ENCODE measurements at places on chromosomes 5 and 9.
A peak's percentile ranks its signal among the peaks of the same experiment; 100 is the strongest.

GRCh38 chr5:177508837-177509236, 789 bp downstream of the DOK3 start:
- no peak for DNase-seq

- DNase-seq: no peak
These were observed 5.7 kb upstream of the CHD1 start for GRCh38 chr5:98934546-98934945.

- no peak for DNase-seq
These were observed 4.2 kb downstream of the DHX29 start for GRCh38 chr5:55303238-55303690.

- DNase-seq: peak; percentile 59
These were observed 22.2 kb downstream of the TNFSF8 start for GRCh38 chr9:114908104-114908622.

- no peak for DNase-seq
These were observed 429.2 kb downstream of the DMAC1 start for GRCh38 chr9:7370381-7370780.

GRCh38 chr5:76081811-76082771, 1.1 kb upstream of the SV2C start:
- no peak for DNase-seq

DNA sequence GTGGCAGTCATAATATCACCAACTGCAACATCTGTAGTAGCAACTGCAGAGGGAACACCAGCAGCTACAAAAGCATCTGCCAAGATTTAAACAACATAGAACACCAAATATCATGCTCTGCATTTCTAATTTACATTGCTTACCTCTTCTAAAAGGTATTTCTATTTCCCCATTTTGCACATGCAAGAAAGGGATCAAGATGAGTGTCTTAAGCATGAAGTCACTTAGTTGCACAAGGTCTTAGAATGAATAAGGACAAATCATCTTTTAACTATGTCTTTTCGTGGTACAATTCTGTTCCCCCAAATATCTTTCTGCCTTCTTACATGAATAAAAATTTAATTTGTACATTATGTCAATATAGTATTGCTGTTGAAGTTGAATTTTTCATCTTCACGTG, 1746.4 kb downstream of the EFNA5 start:
- no peak for DNase-seq

GRCh38 chr5:113085880-113086409, 109.3 kb downstream of the DCP2 start:
- no peak for DNase-seq

DNA sequence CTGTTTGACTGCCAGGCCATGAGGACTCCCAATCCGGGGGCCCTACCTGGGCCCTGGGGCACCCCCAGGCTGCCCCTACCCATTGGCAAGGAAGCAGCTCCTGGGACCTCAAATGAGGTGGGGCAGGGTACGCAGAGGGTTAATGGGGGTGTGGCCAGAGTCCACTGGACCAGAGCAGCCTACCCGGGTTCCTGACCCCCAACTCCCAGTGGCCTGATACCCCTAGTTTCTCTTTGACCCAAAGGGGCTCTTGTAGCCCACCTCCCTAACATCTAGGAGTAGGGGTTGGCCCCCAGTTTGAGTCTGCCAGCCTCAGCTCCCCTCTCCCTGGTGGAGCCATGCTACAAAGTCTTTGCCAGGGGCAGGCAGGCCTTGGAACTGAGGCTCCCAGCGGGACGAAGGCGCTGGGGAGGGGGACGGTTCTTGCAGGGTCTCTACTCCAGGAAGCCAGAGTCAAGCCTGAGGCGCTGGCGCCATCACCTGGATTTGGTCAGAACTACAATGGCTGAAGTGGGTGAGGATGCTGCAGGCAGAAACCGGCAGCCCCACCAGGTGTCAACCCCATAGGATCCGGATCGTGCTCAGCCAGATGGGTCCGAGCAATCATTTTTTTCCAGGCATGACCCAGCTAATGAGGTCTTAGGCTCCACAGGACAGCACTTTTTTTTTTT, 8.4 kb upstream of the CERCAM start:
- peak; percentile 78 for DNase-seq

DNA sequence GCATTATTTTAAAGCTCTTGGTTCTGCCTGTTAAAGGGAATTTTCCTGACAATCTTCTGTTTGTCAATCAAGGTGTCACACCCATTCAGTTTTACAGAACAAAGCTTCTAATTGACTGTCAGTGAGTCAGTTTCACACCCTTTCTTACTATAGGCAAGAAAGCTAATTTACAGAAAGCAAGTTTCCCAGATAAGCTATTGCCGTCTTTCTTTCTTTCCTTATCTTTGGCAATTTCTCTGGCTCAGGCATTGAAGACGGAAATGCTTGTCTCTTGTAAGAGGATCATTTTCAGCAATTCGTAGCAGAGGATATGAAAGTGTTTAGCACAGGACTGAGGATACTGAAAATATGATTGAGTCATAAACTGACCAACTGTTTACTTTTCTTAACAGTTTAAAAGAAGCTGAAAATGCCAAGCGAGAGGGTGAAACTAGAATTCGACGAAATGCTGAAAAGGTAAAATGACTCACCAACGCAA, 27.0 kb downstream of the SPINK5 start:
- no peak for DNase-seq

DNA sequence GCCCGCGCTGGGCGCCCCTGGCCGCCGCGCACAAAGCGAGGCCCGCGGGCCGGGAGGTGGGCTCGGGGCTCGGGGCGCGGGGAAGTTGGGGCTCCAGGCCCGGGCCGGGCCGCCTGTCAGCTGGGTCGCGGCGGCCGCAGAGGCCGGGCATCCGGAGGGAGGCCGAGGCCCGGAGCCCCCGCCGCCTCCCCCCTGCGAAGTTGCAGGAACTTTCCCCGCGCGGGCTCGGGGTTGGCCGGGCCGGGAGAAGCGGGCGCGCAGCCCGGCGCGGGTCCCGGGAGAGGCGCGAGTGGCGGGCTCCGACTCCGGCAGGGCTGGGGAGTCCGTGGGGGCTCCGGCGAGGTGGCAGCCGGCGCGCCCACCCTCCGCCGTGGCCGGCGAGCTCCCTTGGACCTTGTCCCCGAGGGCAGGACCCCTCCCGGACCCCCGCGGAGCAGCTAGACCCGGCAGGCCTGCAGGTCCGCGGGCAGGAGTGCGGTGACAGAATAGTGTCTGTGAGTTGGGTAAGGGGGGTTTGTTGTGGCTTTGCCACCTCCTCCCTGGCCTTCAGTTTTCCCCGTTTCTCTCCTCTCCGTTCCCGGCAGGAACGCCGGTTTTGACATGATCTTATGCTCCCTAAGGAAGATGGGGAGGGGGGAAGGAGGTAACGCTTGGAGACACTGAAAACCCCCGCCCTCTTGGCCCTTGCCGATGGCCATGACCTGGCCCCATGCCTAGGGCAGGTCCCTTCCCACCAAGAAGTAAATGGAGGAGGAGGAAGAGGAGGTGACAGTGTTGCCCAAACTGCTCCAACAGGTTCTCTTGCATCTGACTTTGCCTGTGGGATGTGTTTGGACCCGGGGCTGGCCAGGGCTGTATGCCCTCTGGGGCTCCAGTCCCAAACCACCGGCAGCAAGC, 942 bp downstream of the PHF2 start:
- peak; percentile 23 for DNase-seq

DNA sequence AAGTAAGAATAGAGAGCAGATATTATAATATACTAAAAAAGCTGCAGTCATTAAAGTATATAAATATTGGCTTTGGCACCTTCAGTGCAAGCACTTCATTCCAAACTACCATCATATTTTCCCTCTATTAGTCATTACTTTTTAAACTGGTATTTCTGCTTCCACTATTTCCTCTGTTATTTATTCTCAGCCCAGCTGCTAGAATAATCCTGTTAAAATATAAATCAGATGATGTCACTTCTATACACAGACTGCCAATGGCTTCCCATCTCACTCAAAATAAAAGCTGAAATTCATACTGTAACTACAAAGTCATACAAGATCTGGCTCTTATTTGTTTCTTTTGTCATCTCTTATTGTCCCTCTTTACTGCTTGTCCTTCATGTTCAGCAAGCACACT, 432.9 kb downstream of the TLE4 start:
- no peak for DNase-seq

GRCh38 chr5:163889369-163889768, 383.9 kb downstream of the MAT2B start:
- no peak for DNase-seq

- DNase-seq: no peak
These were observed 143.4 kb upstream of the DHFR start for GRCh38 chr5:80798166-80798565.

- DNase-seq: no peak
These were observed 186.7 kb downstream of the NTRK2 start for GRCh38 chr9:84856181-84856632.

GRCh38 chr9:132474253-132474652, 64.2 kb downstream of the CFAP77 start:
- DNase-seq: no peak

DNA sequence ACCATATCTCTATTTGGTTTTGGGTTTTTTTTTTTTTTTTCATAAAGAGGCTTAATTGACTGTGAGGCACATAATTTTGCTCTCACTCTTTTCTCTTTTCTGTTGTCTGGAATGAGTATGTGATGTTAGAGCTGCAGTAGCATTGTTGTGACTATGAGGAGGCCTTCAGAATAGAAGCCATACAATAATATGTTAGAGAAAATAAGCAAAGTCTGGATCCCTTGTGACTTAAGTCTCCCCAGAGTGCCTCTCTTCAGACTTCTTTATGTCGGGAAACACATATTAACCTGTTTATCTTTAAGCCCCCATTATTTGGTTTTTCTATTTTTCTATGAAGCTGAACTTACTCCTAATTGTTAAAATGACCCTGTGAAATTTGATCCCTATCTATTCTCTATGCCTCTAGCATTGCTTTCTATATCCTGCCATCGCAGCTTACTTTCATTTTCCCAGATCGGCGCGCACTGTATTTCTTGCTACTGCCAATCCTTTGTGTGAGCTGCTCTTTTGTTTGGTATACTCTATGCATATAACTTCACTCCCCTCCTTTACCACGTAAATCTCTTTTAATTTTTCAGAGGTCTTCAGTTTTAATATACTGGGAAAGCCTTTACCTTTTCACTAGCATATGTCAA, 372.5 kb upstream of the KCNN2 start:
- no peak for DNase-seq

DNA sequence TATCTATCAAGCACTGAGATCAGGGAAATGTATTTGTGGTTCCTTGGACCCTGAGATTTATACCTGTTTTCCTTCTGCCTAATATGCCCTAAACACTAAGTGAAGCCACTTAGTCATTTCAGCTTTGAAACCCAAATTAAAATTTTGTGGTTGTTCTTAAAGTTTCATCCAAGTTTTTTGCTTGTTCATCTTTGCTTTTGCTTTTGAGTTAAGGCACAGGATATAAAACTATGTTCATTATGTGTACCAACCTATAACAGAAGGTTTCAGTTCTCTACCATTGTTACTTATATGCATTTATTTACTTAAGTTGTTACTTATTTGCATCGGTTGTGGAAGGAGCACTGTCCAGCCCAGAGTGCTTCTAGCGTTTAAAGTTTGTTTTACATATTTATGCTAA, 382.3 kb downstream of the PTPRD start:
- no peak for DNase-seq

DNA sequence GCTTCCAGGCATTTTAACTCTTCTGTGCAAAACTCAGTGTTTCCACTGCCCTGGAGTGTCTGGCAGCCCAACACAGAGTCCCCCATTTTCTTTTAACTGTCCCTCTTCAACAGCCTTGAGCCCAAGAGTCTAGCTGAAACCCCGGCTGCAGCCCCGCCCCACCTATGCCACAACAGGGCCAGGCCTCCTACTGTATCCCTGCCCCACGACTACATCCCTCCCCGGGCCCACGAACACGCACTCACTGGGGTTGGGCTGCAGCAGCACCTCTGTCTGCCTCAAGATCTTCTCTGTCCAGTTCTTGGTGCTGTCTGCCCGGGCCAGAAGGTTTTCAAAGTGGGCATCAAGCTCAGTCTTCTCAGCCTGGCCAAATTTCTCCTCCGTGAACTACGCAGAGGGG, 6.1 kb downstream of the SH3GLB2 start:
- DNase-seq: no peak

GRCh38 chr5:65018763-65019162, 250.0 kb downstream of the CWC27 start:
- DNase-seq: no peak

DNA sequence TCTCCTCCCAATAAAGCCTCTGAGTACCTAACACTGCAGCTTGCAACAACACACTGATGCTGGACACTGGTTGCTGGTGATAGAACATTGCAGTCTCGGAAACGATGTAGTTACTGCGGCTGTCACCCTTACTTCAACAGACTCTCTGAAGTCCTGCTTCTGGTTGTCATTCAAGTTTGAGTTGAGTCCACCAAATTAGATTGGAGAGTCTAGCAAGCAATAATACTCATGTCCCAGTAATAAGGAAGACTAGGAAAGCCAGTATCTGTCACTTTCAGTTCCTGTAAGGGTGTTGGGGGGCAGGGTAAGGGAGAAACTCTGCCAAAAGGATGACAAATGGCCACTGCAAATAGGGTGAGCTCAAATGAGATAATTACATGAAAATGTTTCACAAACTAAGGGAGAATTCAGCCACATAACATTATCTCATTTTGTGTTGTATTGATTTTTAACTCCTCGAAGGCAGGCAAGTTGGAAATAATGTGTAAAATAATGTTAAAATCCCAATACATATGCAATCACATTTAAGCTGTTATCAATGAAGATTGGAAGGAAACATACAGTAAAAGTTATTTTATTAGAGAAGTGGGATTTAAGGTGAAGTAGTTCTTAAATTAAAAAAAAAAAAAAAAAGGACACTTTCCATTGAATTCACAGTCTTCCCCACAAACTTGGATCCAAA, 849 bp upstream of the IFT74 start:
- DNase-seq: no peak

GRCh38 chr5:52759331-52759730, 28.4 kb upstream of the ITGA1 start:
- DNase-seq: no peak

DNA sequence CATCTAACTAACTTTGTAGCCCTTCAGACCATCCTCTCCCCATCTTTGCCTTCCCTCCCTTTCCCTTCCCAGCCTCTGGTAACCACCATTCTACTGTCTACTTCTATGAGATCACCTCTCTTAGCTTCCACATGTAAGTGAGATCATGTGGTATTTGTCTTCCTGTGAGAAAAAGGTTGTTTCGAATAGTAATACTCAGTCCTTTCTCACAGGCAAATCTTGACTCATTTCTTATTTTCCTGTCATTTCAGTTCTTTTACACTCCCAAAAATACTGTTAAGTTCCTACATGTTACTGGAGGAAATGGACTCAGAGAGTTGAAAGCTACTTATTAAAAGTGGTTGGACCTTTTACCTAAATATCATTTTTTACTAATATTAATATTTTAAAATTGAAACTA, 82.1 kb downstream of the SLF1 start:
- no peak for DNase-seq

GRCh38 chr5:43371821-43372220, 40.4 kb downstream of the CCL28 start:
- DNase-seq: no peak

DNA sequence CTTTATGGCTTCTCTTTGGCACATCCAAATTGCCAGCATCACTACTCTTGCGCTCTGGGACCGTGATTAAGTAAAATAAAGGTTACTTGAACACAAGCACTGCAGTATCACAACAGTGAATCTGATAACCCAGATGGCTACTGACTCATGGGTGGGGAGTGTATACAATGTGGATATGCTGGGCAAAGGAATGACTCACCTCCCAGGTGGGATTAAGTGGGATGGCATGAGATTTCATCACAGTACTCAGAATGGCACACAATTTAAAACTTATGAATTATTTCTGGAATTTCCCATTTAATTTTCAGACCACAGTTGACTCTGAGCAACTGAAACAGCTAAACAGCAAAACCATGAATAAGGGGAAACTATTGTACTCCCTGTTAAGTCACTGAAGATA, 4.3 kb downstream of the GFM2 start:
- DNase-seq: peak; percentile 21

GRCh38 chr5:143752165-143752850, 59.7 kb upstream of the HMHB1 start:
- no peak for DNase-seq
